ENCODE measurements at places on chromosomes 1 and 21.
A peak's percentile ranks its signal among the peaks of the same experiment; 100 is the strongest.

GRCh38 chr1:241156231-241156965 is 200.6 kb downstream of the RGS7 start:
- no peak for DNase-seq

DNA sequence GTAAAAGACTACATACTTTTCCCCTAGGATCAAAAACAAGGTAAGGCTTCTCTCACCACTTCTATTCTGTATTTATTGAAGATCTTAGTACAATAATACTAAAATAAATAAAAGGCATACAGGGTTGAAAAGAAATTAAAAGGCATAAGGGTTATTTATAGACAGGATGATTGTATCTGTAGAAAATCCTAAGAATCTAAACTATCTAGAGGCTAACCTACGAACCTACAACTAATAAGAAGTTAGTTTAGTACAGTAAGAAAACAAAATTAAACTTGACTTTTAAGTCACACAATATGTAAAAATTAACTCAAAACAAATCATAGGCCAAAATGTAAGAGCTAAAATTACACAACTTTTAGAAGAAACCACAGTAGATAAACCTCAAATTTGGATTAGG is 50.4 kb upstream of the ADAM30 start:
- no peak for DNase-seq

DNA sequence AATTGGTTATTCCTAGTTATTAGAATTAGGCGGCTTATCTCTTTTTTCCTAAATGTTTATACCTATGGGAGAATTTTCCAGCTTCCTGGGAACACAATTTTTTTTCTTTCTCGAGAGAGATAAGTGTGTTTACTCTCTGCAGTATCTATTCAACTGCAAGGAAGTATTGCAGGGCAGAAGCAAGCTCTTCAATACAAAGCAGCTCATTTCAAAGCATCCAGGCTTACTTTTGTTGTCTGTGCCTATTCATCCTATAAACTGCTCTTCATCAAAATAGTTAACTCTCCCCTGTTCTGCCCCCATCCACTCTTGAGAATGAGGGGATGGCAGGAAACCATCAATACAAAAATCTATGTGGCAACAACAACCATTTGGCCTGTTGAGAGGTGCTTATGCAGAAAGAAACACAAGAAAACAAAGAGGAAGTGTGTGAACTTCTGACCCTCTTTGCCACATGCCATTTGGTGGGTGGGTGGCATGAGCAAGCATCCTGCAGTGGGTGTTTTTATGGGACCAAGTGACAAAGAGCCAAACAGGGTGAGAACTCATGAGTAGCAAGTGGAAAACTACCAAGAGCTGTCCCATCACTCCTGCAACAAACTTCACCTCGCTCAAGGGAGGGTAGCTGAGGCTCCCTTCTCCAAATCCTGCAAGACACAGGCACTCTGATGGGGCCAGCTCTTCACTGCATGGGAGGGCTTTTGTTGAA is 50.6 kb upstream of the MRPS6 start:
- DNase-seq = peak; percentile 29

- no peak for DNase-seq
These were observed 138.8 kb upstream of the CTTNBP2NL start for GRCh38 chr1:112257043-112257835.

DNA sequence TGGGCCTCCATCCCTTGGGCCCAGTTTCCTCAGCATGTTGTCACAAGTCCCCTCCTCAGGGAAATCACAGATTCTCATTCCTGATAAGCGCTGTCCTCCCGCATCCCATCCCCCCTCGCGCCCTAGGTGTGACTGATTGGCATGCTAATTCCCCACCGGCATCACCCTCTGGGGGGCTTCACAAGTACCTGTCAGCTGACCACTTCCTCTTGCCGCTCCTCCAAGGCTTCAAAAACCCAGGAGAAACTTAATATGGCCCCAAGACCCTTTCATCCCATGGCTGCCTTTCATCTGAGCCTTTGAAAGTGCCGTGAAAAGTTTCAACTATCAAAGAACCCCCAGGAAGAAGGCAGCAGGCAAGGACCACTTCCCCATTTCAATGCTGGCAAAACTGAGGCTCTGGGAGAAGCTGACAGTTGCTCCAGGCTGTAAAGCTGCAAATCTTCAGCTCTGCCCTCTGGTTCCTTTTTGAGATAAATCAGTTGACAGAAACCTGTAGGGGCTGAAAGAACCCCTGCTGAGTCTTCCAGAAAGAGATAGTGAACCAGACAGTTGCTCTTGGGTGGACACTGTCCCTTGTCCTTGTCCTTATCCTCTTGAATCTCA is 12.8 kb upstream of the MIXL1 start:
- DNase-seq = no peak

Data from activated CD8-positive, alpha-beta memory T cell treated with anti-CD3 and anti-CD28 coated beads, Interleukin-2, amount 50 U/mL, for 4 hours (primary cell).